SK-N-SH (cell line): ENCODE measurements at places on chromosomes 2 and 18. TPM values are rescaled to one million over a fixed set of nuclear protein-coding genes. Genes with fewer than 3 reads are reported as not detected.
A peak's percentile ranks its signal among the peaks of the same experiment; 100 is the strongest.

GRCh38 chr2:6449343-6449742 lies 416.4 kb downstream of the CMPK2 start:
- DNase-seq, result no peak
- no peak overlapping the region for H3K4me3 ChIP-seq
- H3K27me3 ChIP-seq, result no peaks in the 10 kb centered on the region
- no peak overlapping the region for H3K27ac ChIP-seq

DNA sequence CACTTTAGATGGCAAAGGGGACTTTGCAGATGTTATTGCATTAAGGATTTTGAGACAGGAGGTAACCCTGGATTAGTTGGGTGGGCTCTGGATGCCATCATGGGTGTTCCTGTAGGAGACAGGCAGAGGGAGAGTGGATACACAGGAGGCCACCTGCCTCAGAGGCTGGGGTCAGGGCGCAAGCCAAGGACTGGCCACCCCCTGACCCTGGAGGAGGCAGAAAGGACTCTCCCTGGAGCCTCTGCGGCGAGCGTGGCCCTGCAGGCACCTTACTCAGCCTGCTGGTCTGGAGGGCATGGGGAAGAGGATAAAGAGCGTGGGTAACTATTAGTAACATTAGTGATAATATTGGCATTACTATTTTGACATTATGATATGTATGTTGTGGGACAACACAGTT lies 21.6 kb upstream of the OTOS start:
- H3K27me3 ChIP-seq, result no peaks in the 10 kb centered on the region
- H3K27ac ChIP-seq, result no peak overlapping the region
- no peak for DNase-seq
- no peaks in the 10 kb centered on the region for H3K36me3 ChIP-seq
- H3K4me3 ChIP-seq, result no peak overlapping the region

- H3K27me3 ChIP-seq, result no peaks in the 10 kb centered on the region
- peaks cover 22% of the 10 kb centered on the region for H3K36me3 ChIP-seq
- peaks cover 44% of the 10 kb centered on the region for H3K4me1 ChIP-seq
- peak overlapping the region; percentile 97 for H3K4me3 ChIP-seq
- peak; percentile 89 for DNase-seq
Measured at GRCh38 chr2:27071990-27072830, 756 bp upstream of the OST4 start.

- no peak overlapping the region for H3K27ac ChIP-seq
- no peaks in the 10 kb centered on the region for H3K27me3 ChIP-seq
- no peak overlapping the region for H3K4me3 ChIP-seq
- H3K36me3 ChIP-seq, result no peaks in the 10 kb centered on the region
- H3K4me1 ChIP-seq, result no peaks in the 10 kb centered on the region; the same call in 1 of the 2 replicates
Measured at GRCh38 chr2:72526623-72527022, 299.2 kb downstream of the EXOC6B start.

- H3K4me3 ChIP-seq, result no peak overlapping the region
- no peak for DNase-seq
- H3K27me3 ChIP-seq, result no peaks in the 10 kb centered on the region
- peaks cover 46% of the 10 kb centered on the region for H3K4me1 ChIP-seq
- peak overlapping the region; percentile 11 for H3K27ac ChIP-seq
Measured at GRCh38 chr2:37318401-37318800, 6.2 kb downstream of the PRKD3 start.

DNA sequence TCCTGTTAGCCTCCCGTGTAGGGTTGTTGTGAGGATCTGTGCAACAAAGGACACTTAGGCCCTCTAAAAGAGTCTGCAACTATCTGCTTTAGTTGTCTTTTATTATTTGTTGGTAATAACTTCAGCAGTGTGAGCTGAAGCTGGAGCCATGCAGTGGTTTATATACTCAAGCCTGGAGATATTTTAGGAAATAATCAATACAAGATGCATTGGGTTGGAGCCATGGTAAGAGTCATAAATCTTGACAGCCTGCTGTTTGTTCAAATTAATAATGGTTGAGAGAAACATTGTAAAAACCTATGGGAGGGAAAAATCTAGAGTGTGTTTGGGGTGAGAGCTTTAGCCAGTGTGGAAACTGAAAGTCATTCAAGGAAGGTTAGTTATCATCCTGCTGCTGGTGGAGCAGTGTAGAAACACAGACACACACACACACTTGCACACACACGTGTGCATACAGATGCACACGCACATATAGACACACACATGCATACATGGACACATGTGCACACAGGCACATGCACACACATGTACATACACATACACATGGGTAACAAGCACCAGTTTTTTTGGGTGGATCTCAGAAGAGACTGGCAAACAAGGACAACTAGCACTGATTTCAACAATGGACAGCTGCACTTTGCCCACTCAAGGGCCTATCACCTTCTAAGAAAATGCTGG lies 51.0 kb downstream of the ACOXL start:
- no peak overlapping the region for H3K4me3 ChIP-seq
- no peak overlapping the region for H3K27ac ChIP-seq
- DNase-seq, result no peak
- H3K27me3 ChIP-seq, result no peaks in the 10 kb centered on the region; the same call in 1 of the 2 replicates

DNA sequence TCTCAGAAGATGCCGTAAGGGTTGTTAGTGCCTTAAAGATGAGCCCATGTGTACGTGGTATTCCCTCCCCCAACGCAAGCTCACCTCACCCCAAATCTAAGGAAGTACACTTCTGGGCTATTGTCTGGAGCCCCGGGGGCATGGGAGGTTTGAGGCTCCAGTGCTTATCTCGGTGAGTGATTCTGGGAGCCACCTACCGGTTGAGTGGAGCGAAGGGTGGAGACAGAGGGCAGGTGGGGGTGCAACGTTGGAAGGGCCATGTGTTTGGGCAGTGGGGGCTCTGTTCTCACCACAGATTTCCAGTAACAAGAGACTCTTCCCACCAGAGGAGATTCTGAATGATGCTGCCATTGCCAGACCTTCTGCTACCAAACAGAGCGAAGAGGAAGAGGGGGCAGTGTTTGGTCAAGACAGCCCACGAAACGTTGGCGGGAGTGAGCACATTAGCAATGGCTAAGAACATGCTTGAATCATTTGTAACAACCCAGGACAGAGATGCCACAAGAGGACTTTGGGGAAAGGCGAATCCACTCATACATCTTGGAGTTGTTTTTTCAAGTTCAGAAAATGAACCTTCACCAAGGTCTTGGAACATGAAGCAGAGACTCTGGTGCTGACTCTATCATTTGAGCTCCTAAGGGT lies 38.7 kb downstream of the TWIST2 start:
- no peak overlapping the region for H3K27ac ChIP-seq
- H3K27me3 ChIP-seq, result no peaks in the 10 kb centered on the region
- DNase-seq, result no peak
- peaks cover 7% of the 10 kb centered on the region; the same call in 1 of the 2 replicates for H3K4me1 ChIP-seq
- no peaks in the 10 kb centered on the region for H3K36me3 ChIP-seq
- H3K4me3 ChIP-seq, result no peak overlapping the region

DNA sequence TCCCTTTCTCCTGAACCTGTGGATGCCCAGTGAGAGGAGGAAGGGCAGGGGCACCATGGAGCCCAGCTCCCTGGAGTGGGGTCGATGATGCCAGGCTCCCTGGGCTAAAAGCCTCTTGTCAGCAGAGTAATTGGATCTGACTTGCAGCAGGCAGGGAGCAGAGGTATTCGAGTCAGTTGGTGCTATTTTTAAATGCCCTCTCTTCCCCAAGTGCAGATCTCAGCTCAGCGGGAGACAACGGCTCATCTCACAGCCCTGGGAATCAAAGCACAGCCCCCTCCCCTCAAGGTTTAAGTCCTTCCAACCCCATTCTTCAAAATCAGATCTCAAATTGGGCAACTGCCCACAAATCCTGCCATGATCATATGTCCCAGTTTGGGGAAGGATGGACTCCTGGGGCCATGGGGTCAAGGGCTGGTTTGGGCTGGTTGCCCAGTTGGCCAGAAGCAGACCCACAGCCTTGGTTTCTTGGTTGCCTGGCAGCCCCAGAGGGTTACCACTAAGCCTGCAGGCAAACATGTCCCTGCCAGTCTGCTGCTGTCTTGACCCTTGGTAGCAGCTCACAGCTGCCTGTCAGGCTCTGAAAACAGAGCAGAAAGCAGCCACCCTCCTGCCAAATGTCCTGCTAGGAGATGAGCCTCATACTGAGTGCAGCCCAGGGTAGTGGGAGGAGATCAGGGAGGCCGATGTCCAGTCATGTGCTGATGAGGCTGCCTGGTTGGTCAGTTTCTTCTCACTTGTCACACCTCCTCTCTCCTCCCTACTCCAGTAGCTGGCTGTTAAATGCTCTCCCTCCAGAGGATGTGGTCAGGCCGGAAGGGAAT lies 244.9 kb downstream of the LOXHD1 start:
- H3K27me3 ChIP-seq, result no peaks in the 10 kb centered on the region
- H3K36me3 ChIP-seq, result no peaks in the 10 kb centered on the region
- peak; percentile 80 for DNase-seq
- no peak overlapping the region for H3K4me3 ChIP-seq
- peak overlapping the region; percentile 66; the same call in 1 of the 2 replicates for H3K27ac ChIP-seq
- H3K4me1 ChIP-seq, result peaks cover 7% of the 10 kb centered on the region; the same call in 1 of the 2 replicates

DNA sequence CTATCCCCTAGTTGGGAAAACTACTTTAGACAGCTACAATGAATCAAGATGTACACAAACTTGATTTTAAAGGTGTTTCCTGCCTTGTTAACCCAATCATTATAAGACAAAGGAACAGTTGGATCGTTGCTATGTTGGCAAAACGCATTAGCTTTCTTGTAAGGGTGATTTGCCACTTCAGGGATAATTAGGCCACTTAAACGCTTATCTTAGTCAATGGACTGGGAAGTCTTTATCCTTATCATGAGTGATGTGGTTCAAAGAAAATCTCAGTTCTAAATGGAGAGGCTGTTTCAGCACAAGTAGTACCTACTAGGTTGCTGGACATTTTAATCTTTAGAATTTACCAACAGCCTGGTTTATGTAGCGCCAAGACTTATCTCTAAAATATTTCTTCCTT lies 406.1 kb upstream of the MEX3C start:
- H3K4me1 ChIP-seq, result no peaks in the 10 kb centered on the region
- no peaks in the 10 kb centered on the region for H3K36me3 ChIP-seq
- H3K4me3 ChIP-seq, result no peak overlapping the region
- no peak for DNase-seq

DNA sequence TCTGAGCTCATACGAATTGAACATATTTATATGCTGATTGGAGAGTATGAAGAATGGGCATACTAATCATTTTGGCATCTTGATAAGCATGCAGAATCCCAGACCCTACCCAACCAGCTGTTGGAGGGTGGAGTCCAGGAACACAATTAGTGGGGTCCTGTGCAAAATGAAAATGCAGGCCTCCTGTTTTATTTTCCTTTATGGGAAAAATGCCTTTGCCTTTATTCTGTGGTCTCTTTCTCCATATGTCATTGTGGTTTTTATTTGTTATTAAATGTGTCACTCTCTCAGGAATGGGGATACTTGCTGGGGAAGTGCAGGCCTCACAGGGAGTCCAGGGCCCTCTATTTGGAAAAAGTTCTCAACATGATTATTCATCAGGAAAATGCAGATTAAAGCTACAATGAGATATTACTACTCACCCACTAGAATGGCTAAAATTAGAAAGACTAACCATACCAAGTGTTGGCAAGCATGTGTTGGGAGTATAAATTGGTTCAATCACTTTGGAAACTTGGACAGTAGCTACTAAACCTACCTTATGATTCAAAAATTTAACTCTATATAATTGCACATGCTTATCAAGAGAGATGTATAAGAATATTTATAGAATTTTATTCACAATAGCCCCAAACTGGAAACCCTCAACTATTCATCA lies 223.1 kb upstream of the FBXO11 start:
- H3K4me1 ChIP-seq, result peaks cover 5% of the 10 kb centered on the region
- no peaks in the 10 kb centered on the region for H3K36me3 ChIP-seq
- DNase-seq, result no peak
- H3K27ac ChIP-seq, result no peak overlapping the region
- H3K4me3 ChIP-seq, result no peak overlapping the region

- H3K36me3 ChIP-seq, result no peaks in the 10 kb centered on the region
- no peaks in the 10 kb centered on the region for H3K27me3 ChIP-seq
Measured at GRCh38 chr2:157245846-157246764, 11.4 kb upstream of the GALNT5 start.

DNA sequence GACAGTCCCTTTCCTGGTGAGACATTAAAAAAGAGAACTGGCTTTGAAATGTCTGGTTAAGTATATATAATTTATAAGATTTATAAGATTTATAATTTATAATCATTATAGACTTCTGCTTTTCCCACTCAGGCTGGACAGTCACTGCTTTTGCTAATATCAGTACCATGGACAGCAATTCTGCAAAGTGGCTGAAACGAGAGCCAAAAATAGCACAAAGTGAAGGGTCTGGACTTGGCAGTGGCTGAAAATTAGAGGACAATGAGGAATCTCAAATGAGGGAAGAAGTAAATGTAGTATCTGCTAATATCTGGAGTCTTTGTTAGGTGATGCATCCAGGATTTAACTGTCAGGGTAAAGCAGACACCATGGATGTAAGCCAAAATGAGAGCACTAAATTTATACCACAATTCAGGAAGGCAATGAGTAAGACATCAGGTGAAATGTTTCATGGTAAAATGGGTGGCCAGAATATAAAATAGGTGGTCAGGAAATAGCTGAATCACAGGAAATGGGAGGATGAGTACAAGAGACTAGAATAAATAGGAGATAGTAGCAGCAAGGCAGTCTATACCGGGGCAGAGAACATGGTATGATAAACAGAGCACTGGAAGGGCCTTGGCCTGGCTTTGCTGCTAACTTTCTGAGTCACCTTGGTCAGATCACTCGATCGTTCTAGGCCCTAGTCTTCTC lies 39.6 kb upstream of the BOD1L2 start:
- no peak overlapping the region for H3K4me3 ChIP-seq
- H3K36me3 ChIP-seq, result no peaks in the 10 kb centered on the region
- no peaks in the 10 kb centered on the region for H3K4me1 ChIP-seq
- no peak for DNase-seq
- H3K27me3 ChIP-seq, result no peaks in the 10 kb centered on the region

GRCh38 chr2:118983133-118983532 lies 41.1 kb downstream of the MARCO start:
- DNase-seq, result no peak
- no peaks in the 10 kb centered on the region for H3K4me1 ChIP-seq
- H3K27ac ChIP-seq, result no peak overlapping the region
- no peaks in the 10 kb centered on the region for H3K27me3 ChIP-seq

- no peak for DNase-seq
- H3K4me3 ChIP-seq, result no peak overlapping the region
Measured at GRCh38 chr2:11305958-11306357, 38.5 kb downstream of the ROCK2 start.

GRCh38 chr2:26959331-26959730 lies 11.1 kb upstream of the MAPRE3 start:
- H3K27ac ChIP-seq, result no peak overlapping the region
- no peaks in the 10 kb centered on the region for H3K36me3 ChIP-seq
- H3K4me1 ChIP-seq, result no peaks in the 10 kb centered on the region
- no peak overlapping the region for H3K4me3 ChIP-seq
- H3K27me3 ChIP-seq, result peaks cover 48% of the 10 kb centered on the region

The DIPK1C gene
- not detected in 2 replicates for polyA plus RNA-seq

The POTEC gene
- not detected in 2 replicates for polyA plus RNA-seq

The COL5A2 gene
- 18.7 and 20.4 TPM in 2 replicates for polyA plus RNA-seq

The SOX11 gene
- polyA plus RNA-seq, result 2.9 and 3.4 TPM in 2 replicates

The SEPTIN10 gene
- polyA plus RNA-seq, result 39.1 and 46.5 TPM in 2 replicates

The CCDC148 gene
- polyA plus RNA-seq, result 0.18 TPM in 1 of 2 replicates, not detected in the other

The DSG1 gene
- polyA plus RNA-seq, result 0.02 TPM in 1 of 2 replicates, not detected in the other

The ACMSD gene
- polyA plus RNA-seq, result not detected in 2 replicates

The EGR4 gene
- 0.02 TPM in 1 of 2 replicates, not detected in the other for polyA plus RNA-seq

The CCDC68 gene
- not detected in 2 replicates for polyA plus RNA-seq

The MGAT4A gene
- polyA plus RNA-seq, result 0.05 and 0.07 TPM in 2 replicates

The TDRD15 gene
- not detected in 2 replicates for polyA plus RNA-seq

The DPP4 gene
- 4.8 and 5.0 TPM in 2 replicates for polyA plus RNA-seq
